Stimulated activated CD8-positive, alpha-beta memory T cell treated with anti-CD3 and anti-CD28 coated beads, Interleukin-4, amount 100 ng/mL, for 48 hours (primary cell): ENCODE measurements at places on chromosomes 2 and 18.

GRCh38 chr2:215929602-215930335 is 83.6 kb downstream of the MREG start:
- DNase-seq: no peak

DNA sequence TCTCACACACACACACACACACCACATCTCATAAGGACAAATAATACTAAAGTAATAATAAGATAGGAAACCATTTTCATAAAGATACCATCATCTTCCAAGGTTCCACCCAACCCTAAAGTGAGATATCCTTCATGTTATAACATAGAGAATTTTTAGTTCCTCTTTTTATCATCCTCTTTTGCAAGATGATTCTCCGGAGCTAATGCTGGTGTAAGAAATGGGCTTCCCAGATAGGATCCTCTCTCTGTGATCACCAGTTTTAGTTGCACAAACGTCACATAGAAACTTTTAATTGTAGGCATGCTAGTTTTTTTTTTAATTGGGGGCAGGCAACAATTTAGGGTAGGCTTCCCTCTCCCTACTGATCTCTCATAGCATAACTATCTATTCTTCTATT is 49.6 kb downstream of the ARHGAP25 start:
- DNase-seq: no peak

GRCh38 chr2:199457147-199458008 is at the start of gene SATB2:
SATB2 (minus strand) TSS chr2:199457939; CDS start chr2:199456037, 1,902 bp downstream.
- DNase-seq: no peak

DNA sequence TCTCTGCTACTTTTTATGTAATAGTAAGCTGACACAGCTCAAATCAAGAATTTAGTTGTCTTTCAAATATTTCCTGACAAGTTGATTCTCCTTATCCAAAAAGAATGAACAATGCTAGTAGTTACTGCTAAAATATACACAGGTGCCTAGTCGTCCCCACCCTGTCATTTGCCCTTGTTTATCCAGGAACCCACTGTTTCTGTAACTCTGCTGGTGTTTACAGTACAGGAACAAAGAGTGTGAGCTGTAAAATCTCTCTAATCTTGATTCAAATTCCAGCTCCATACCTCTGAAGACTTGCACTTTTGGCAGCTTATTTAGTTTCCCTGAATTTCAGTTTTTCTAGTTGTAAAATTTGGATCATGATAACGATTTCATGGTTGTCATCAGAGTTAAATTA is 21.1 kb upstream of the SCYGR2 start:
- DNase-seq: no peak

DNA sequence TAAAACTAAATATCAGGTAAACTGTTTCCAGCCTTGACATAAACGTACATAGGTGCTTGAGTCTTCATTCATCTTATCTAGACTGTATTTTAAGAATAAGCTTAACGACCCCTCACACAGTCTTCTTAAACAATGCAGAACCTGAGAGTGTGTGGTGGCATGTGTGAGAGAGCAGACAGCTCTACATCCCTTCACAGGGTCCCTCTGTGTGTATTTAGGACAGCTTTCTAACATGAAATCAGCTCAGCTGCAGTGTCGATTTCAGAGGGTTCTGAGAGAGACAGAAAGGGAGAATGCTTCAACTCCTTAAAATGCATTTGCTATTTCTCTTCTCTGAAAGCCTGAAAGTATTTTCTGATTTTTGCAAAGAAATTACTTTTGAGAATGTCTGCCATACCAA is 185.2 kb downstream of the GRB14 start:
- DNase-seq: no peak

- no peak for DNase-seq
Measured at GRCh38 chr2:95299961-95300360, 2.8 kb downstream of the KCNIP3 start.

GRCh38 chr2:232236200-232236599 is 142.4 kb upstream of the ALPP start:
- no peak for DNase-seq

DNA sequence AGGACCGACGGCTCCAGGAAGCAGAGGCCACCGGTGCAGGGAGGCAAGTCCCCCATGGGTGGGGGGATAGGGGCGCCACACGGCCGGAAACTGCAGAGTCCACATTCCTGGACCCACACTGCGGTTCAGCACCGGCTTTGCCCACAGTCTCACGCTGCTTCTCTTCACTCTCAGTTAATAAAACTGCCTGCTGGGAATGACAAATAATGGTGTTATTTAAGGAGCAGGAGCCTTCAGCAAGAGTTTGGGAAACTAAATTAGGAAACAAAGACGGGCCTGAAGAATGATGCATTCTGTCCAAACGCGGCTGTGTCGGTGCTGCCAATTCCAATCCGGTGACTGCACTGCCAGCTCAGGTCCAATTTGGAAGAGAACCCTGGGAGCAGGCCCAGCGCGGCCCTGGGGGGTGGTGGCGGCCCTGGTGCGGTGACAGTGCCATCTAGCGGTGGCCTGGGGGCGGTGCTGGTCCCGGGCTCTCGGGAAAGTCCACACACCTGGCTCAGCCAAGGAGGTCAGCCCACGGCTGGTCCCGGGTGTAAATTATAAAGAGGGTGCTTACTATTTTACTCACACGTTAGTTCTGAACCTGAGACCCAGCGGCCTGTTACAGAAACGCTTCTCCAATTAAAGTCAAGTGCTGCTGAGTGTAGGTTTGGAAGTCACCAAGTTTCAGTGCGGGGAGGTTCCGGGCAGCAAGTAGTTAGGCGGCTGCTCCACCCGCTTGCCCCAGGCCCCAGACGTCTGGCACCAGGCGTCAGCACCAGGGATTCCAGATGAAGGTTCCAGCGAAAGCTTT is 73.1 kb upstream of the PXDN start:
- peak; percentile 79 for DNase-seq

DNA sequence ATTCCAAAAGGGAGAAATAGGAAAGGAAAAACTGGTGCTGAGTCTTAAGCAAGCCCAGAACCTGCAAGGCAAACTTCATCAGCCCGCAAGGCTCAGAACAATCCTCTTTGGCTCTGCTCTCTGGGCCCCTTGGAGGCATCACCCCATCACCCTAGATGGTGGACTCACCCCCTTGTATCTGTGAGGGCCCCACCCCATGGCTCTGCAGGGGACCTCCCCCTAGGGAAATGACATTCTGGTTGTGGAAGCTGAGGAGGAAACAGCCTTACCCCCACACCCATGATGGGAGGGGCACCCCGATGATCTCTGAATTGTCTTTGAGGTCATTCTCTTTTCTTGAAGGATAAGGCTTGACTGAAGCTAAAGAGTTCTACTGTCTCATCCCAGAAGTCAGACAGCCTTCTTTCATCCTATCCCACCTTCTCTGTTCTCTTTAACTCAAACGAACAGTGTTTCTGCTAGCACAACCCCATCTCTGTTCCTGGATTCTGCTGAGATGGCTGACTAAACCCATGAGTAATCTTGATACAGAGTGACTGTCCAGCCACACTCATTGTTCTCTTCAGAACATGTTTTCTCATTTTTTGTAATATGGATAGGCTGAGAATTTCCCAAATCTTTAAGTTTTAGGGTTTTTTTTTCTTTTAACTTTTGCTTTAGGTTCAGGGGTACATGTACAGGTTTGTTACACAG is 492.1 kb upstream of the MYT1L start:
- DNase-seq: no peak

DNA sequence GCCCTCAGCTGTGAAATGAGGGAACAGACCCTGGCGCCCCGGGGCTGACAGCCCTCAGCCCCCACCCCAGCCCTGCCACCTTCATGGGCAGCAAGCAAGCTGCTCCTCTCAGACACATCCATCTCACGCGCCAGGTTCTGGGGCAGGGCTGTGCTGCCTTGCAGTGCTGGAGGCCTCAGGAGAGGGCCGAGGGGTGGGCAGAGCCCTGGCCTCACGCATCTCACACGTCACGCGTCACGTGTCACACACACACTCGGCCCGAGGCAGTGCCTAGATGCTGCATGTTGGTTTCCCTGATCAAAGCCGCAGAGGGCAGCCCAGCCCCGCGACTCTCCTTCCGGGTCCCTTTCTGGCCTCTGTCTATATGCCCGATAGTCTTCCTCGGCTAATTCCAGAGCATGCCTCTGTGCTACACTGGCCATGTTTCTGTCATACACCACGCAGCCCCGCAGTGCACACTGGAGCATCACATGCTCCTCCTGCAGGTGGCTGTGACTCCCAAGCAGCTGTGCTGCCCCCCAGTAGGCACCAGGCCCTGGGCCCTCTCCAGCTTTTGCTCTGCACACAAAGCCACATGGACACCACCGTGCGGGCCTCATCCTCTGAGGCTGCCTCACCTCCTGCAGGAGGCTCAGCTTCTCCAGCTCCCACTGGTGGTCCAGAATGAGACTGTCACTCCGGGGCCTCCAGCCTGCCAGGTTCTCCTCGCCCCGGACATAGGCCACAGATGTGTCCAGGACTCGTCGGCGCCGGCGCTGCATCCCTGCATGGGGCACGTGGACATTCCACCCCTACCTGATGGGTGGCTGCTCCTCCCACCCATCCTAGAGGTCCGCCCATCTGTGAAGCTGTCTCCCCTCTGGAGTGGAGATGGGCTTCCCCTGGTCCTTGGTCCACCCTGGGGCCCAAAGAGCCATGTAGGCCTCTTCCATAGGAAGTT is 31.4 kb downstream of the AQP12A start:
- DNase-seq: no peak

GRCh38 chr2:155100261-155100660 is 401.8 kb downstream of the KCNJ3 start:
- no peak for DNase-seq

GRCh38 chr2:32478889-32479620 is 122.2 kb downstream of the BIRC6 start:
- DNase-seq: no peak

- no peak for DNase-seq
Measured at GRCh38 chr2:122955776-122956175, 1069.3 kb upstream of the CNTNAP5 start.

DNA sequence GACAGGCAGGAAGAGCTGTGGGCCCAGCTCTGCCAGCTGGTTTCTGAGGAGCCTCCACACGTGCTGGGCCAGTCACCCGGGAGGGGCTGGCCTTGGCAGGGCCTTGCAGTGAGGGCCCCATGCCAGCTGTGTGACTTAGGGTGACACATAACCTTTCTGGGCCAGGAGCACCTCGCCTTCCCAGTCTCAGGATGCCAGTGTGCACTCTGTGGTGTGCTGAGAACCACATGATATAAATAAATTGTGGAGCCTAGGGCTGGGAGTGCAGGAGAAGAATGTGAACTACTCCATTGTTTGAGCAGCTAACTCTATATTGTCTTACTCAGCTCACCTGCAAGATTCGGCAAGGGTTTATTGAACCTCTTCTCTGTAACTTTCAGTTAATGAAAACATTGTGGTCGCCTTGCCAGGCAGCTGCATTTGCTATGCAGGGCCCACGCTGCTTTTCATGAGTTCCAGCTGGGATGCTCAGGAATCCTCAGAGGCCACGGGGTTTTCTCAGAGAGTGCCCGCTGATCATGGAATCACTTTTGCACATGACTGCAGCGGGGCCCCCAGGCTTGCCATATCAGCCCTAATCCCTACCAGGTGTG is 222.3 kb downstream of the SH3RF3 start:
- DNase-seq: peak; percentile 25

- DNase-seq: no peak
Measured at GRCh38 chr2:143954186-143954585, 565.7 kb downstream of the ZEB2 start.

- DNase-seq: no peak
Measured at GRCh38 chr2:111918383-111918806, 20.0 kb downstream of the MERTK start.

- peak; percentile 49 for DNase-seq
Measured at GRCh38 chr2:231672617-231673347, 35.5 kb upstream of the PTMA start.

DNA sequence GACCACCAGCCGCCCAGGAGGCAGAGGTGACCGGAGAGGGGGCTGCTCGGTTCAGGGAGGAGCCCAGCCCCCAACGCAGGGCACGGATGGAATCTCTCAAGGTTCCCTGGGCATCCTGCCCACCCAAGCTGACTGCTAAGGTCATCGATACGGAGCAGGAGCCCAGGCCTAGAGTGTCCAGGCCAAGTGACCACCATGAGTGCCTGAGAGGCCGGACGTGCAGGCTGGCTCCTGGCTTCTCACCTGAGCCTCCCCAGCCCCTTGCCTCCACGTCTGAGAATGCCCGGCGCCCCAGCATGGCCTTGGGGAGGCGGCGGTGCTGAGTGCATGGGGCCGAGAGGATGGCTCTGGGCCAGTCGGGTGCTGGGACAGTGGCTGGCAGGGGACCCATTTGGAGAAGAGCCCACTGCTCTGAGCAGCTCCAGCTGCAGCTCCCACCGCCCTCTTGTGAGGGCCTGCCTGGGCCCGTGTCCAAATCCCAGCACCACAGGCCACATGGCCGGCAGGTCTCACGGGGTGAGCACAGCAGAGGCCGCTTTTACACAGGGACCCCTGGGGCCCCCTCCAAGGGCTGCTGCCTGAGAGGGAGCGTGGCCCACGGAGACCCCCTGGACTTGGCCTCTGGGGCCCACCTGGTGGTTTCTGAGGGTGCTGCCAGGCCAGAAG is 102.8 kb upstream of the CTDP1 start:
- DNase-seq: no peak

- no peak for DNase-seq
Measured at GRCh38 chr18:77918730-77919129, 669.1 kb downstream of the GALR1 start.

- no peak for DNase-seq
Measured at GRCh38 chr18:36821681-36822080, 7.1 kb downstream of the TPGS2 start.

DNA sequence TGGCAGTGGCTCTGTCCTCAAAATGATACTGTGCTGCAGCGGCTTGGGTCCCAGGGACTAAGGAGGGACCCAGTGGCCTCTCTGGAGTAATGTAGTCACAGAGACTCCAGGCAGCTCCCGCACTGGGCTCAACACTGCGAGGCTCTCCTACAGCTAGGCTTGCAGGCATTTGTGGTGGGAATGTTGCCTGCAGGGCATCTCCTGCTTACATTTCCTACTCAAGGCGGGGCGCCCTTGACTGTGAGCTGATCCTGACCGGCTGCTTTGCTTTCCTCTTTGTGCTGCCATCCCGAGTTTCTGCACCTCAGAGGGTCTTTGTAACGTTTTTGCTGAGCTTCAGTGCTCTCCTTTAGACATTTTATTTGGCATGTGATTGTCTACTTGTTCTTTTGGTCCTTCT is 177.4 kb upstream of the FN1 start:
- no peak for DNase-seq

- no peak for DNase-seq
Measured at GRCh38 chr2:14492920-14493503, 139.5 kb upstream of the LRATD1 start.

DNA sequence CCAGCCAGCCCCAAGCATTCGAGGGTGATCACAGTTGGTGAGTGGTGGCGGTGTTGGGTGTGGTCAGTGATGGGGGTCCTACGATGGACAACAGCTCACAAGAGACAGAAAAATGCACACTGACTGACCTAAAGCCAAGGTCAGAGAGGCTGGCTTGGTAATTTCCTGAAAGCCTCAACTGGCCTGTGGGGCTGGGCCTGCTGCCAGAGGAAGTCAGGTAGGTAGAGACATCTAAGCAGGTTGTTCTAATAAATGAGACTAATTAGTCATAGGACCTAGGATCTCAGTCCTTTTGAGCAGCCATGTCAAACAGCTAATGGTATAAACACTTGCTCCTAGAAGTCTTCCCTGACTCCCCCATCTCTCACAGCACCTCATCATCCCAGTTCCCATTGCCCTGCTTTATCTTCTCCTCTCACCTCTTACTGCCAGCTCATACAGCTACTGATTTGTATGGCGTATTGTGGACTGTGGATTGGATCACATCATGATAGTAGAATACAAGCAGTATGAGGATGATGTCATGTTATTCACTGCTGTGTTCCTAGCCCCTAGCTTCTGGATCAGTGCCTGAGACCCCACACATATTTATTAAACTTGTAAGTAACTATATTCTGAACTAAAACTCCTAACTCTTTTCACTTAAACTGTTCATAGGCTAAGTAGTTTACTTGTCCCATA is 262.9 kb upstream of the KLHL29 start:
- DNase-seq: no peak

- DNase-seq: no peak
Measured at GRCh38 chr2:98269274-98269673, 77.0 kb upstream of the CNGA3 start.
